Left ventricle myocardium superior (tissue), 1 donor: ENCODE measurements at places on chromosomes 1 and 21. TPM values are rescaled to one million over a fixed set of nuclear protein-coding genes. Genes with fewer than 3 reads are reported as not detected.

DNA sequence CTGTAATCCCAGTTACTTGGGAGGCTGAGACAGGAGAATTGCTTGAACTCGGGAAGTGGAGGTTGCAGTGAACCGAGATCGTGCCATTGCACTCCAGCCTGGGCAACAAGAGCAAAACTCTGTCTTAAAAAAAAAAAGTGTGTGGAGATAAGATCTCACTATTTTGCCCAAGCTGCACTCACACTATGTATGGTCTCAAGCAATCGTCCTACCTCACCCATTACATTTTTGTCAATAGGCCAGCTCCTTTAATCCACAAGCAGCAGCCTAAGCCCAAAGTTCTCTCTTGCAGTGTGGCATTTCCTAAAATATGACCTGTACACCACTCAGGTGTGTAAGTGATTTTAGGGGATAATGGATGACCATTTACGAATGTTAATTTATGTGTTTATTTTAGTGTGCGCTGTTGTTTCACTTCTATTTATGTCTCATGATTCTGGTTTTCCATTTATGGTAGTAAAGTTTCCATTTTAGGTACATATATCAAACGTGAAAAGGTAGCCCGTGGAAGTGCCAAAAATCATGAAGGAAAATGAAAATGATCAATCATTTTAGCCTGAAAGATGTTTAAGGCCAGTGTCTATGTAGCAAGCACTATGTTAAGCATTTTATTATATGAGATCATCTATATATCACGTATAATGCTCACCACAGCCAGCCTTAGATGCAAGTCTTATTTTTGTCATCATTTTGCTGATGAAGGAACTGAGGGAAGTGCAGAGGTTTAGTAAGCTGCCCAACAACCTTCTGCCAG is 5.6 kb downstream of the LCK start:
- DNase-seq = no peak

GRCh38 chr1:50023292-50024159 is at the start of gene AGBL4:
AGBL4 (minus strand) TSS chr1:50023954.
- DNase-seq = peak; percentile 80

Gene BLACAT1
- not detected for total RNA-seq

- no peak for DNase-seq
Measured at GRCh38 chr21:35533893-35534292, 484.8 kb upstream of the RUNX1 start.

DNA sequence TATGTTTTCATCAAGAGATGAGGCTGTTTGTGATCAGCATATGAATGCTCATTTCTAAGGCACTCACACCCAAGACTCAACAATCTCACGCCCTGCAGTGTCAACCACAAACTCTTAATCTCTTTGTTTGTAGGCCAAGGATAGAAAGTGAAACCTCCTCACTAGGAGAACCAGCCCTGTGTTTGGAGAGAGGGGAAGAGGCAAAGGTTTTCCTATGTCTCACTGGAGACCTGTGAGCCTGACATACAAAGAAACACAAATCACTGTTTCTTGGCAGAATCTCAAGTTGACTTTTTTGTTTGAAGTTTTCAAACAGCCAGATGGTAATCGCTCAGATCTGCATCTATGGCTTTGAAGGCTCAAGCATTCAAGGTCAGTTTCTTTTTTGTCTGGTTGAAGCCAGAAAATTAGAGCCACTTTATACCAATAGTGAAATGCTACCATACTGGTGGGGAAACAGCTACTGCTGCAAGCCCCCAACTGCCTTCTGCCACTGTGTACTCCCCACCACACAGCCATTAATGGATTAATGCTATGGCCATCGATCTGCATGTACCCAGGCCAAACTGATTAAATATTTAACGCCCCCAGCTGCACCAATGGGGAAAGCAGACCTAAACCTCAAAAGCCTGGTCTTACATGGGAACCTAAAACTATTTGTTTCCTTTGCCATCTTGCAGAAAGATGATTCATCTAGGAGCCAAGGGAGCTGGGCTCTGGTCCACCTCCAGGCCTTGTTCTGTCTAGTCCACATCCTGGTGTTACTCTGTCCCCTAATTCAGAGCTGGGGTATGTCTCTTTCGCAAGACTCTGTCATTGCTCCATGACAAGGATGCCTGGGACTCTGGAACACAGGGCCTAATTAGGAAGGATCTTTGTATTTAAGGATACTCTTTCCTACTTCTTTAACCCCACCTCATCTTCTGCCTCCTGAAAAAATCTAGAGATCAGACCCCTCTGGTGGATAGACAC is 16.3 kb downstream of the PDZK1 start:
- no peak for DNase-seq

DNA sequence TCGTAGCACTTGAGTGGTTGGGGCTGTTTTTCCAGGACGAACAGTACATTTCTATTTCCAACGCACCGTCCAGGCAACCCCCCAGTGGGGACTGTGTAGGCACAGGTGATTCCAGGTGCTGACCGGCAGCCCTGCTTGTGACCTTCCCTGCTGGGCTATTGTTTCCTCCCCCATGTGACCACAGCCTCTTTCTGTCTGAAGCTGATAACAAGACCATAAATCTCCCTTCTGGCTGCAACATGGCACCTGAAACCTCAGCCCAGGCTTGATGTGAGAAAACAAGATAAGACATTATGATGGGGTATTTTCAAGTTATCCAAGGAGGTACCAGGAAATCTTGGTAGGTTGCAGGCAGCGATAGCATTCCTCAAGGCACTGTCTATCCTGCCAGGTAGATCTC is 48.2 kb downstream of the HLX start:
- DNase-seq = no peak

- DNase-seq = no peak
Measured at GRCh38 chr1:22959545-22960360, 12.9 kb downstream of the LACTBL1 start.

- DNase-seq = no peak
Measured at GRCh38 chr1:93584261-93585003, 97.2 kb downstream of the BCAR3 start.

DNA sequence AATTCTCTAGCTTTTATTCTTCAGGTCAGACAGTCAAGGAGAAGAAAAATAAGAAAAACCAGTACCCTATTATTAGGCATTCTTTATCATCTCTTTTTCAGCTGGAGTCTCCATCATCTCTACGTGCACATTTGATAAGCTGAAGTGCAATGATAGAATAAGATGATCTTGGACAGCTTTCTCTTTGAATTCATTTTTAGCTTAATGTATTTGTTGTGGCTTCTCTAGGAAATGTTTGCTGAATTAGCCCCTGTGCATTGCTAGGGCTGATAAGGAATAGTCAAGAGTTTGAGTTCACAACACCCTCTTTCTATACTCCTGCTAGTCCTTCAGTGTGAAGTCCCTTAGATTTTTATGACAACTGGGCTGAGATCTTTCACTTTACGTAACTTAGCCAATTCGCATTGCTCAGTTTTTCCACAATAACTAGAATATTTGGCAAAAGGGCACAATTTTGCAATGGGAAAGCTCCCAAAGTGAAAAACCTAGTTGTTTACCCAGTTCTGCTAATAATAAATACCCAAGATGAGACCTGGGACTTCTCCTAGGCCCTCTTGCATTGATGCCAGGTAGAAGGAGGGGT is 7.0 kb upstream of the KCNJ15 start:
- no peak for DNase-seq

DNA sequence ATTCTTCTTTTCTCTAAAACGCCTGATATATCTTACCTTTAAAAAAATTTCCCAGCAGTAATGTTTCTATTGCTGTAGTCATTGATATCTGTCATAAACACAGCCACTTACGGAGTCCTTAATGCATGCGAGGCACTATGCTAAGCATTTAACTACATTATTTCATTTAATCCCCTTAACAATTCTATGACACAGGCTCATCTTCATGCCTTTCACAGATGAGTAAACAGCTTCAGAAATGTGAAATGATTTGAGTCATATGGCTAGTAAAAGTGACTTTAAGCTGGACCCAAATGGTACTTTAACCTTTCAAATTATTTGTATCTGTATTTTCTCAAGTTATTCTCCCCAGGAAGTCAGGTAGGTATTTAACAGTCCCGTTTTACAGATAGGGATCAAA is 125.1 kb upstream of the FGGY start:
- no peak for DNase-seq

GRCh38 chr1:118321840-118322239 is 136.8 kb upstream of the SPAG17 start:
- DNase-seq = no peak

Gene ASAP3
- 47.3 TPM for total RNA-seq

DNA sequence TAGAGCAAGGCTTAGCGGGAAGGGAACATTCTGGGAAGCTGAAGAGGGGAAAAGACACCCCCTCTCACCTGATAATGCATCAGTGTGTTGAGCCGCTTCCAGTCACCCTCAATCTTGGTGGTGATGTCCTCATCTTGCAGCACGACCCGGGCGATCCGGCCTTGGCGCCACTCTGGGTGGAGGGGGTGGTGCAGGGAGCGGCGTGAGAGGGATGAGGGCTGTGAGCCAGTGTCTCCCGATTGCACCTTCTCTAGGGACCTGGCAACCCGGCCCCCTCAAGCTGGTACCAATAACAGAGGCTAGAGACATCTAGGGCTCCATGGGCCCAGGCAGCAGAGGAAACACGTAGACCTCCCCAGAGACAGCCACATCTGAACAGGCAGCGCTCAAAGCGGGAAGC is 127.4 kb upstream of the CD34 start:
- no peak for DNase-seq

GRCh38 chr1:9251501-9251900 is 16.9 kb downstream of the H6PD start:
- peak; percentile 77 for DNase-seq

GRCh38 chr21:29390778-29391177 is 92.1 kb downstream of the BACH1 start:
- no peak for DNase-seq

Gene DMRTA2
- not detected for total RNA-seq

DNA sequence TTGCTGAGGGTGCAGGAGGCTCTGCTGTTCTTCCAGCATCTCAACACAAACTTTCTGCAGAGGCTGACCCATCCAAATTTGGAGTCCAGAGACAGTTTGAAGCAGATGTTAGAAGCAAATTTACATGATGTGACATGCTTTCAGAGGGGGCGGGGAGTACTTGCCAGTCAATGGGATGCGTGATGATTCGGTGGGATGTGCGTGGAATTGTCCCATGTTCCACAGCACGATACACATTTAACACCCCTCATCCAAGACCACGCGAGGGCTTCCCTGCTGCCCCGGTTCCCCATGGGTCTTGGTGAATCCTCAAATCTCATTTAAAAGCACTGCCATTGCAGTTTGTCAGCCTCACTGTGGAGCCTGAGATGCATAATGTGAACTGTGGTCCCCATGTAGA is 78.6 kb upstream of the TLR5 start:
- DNase-seq = no peak

Gene RPTN
- total RNA-seq = not detected

- DNase-seq = peak; percentile 86
Measured at GRCh38 chr1:18883636-18884418, 18.5 kb downstream of the ALDH4A1 start.

DNA sequence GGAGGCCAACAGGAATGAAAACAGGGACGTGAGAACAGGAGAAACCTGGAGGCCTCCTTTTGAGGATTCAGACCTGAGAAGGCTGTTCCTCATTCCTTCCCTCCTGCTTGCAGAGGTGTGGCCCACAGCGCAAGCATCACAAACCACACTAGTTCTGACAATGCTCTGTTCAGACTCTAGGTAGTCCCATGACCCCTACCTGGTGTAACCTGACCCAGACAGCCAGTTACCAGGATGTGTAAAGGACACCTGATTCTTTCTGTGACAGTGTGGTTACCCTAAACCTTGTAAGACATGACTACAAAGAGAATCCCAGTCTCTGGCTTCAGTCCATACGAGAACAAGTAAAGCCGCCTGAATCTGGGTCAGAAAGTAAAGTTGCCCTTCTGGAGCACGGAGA is 3.2 kb downstream of the MECR start:
- no peak for DNase-seq

DNA sequence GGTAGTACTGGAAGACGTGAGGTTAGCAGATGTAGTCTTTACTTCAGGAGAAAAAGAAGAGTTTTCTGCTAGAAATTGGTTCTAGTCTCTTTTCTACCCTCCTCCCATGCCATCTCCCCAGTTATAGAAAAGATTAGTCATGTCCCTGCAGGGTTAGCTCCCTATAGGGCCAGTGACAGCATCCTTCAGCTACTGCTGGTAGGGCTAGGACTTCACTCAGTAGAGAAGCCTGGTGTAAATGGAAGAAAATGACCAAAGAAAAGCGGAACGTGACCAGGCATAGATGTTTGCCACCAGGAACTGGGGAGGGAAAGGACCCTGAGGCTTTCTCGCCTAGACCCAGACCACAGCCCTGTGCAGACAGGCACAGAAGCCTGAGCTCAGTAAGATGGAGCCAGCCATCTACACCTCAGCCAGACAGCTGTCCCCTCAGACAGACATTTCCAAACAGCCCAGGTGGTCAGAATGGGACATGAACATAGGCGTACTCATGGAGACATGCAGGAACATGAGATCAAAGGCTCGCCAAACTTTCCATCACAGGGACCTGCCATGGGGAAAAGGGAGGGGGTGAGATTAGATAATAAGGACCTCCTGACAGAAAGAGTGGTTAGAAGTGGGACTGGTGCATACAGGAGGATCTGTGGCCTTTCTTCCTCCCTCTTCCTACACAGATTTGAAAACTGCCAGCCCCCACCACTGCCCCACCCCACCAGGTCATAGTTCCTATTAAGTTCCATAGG is 23.5 kb upstream of the SLAMF9 start:
- DNase-seq = no peak

- no peak for DNase-seq
Measured at GRCh38 chr1:166119471-166119965, 47.3 kb downstream of the FAM78B start.

Gene TAL1
- 3.7 TPM for total RNA-seq

DNA sequence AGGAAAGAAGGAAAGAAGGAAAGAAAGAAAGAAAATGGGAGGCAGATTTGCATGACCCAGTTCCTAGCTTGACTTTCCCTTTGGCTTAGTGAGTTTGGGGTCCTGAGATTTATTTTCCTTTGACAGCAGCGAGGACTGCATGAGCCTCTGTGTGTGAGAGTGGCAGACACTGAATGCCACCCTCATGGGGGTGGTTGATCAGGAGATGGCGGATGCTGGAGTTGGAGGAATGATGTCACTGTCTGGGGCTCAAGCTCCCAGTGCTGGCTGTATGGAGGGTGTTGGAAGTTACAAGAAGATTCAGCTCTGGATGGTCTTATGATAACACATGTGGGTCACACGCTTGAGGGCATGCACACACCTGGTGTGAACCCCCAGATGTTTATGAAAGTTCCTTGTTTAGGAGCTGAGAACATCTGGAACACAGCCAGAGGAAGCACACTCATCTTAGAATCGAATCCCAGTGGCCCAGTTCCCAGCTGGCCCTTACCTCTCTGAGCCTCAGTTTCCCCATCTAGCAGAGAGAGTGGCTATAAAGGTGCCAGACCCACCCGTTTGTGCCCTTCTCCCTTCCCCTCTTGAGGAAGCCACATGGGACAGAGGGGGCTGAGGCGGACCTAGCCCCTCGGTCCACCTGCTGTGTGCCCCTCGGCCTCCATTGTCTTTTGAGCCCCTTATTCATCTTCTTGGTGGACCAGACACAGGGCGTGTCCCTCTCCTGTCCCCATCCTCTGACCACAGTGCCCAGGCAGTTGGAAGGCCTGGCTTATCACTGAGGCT is 5.7 kb downstream of the PADI4 start:
- DNase-seq = no peak

Gene SLC19A2
- 18.2 TPM for total RNA-seq

Gene OR6N1
- not detected for total RNA-seq

- peak; percentile 60 for DNase-seq
Measured at GRCh38 chr1:100360790-100361510, 8.6 kb downstream of the CDC14A start.

- DNase-seq = no peak
Measured at GRCh38 chr1:164617377-164618201, 58.6 kb downstream of the PBX1 start.
